ENCODE measurements at places on chromosomes 11 and 22. TPM values are rescaled to one million over a fixed set of nuclear protein-coding genes. Genes with fewer than 3 reads are reported as not detected.

Gene KLHDC7B
- total RNA-seq: 5.5 TPM

Gene CCDC90B
- 24.5 TPM for total RNA-seq

- no peaks in the 10 kb centered on the region for H3K27me3 ChIP-seq
- H3K36me3 ChIP-seq: no peaks in the 10 kb centered on the region
- no peak for DNase-seq
- H3K27ac ChIP-seq: no peak overlapping the region
- no peak overlapping the region for H3K4me3 ChIP-seq
Measured at GRCh38 chr11:31651208-31651607, 141.6 kb downstream of the ELP4 start.

- no peaks in the 10 kb centered on the region for H3K4me1 ChIP-seq
- peaks cover 3% of the 10 kb centered on the region for H3K27me3 ChIP-seq
- H3K27ac ChIP-seq: no peak overlapping the region
- no peaks in the 10 kb centered on the region for H3K36me3 ChIP-seq
- no peak for DNase-seq
- H3K4me3 ChIP-seq: no peak overlapping the region
Measured at GRCh38 chr22:28547132-28547842, 132.4 kb downstream of the TTC28 start.

Measured in activated T-helper 1 cell treated with anti-CD3 and anti-CD28 coated beads, Interleukin-12 subunit alpha, Interleukin-12 subunit beta, Interleukin-2, Interleukin-4 antibody, amounts not matched to agents 30 ng/mL and 10 ng/mL and 1 ng/mL, durations not matched to agents 14 hours and 24 hours and 36 hours (primary cell).